ENCODE measurements at places on chromosomes 6 and 20.
A peak's percentile ranks its signal among the peaks of the same experiment; 100 is the strongest.

GRCh38 chr6:29142309-29142708 is 28.4 kb upstream of the OR2J2 start:
- DNase-seq = no peak

- no peak for DNase-seq
These were observed 90.0 kb upstream of the INSM1 start for GRCh38 chr20:20277894-20278335.

- no peak for DNase-seq
These were observed 300.1 kb downstream of the SAMD5 start for GRCh38 chr6:147808640-147809039.

DNA sequence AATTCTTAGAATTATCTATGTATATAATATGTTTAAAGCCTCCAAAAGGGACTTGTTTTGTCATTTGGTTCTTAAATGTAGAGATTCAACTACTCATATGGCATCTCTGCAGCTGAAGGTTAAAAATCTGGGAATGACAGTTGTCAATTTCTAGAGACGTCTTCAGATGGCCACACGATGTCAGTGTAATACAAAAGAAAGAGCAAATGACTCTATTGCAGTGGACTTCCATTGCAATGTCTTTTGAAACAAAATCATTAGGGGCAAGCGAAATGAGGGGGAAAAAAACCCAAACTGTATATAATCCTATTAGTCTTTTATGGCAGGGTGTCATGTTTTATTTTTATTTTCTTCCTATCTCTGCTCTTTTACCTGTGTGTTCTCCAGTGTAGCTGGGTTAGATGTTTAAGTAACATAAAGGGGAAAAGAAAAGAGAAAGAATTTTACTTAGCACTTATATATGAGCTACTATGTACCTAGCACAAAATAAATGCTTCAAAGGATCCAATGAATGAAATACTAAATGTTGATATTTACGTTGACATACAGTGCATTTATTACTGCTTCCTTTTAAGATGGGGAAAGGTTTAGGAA is 26.2 kb downstream of the CCN2 start:
- DNase-seq = peak; percentile 72

GRCh38 chr20:31897541-31897940 is 27.1 kb downstream of the TTLL9 start:
- no peak for DNase-seq

- DNase-seq = no peak
These were observed 82.9 kb upstream of the ATXN1 start for GRCh38 chr6:16844183-16844582.

Data from Ammon's horn (tissue), 1 donor.